T-cell (primary cell): ENCODE measurements at places on chromosomes 2 and 18. TPM values are rescaled to one million over a fixed set of nuclear protein-coding genes. Genes with fewer than 3 reads are reported as not detected.
A peak's percentile ranks its signal among the peaks of the same experiment; 100 is the strongest.

DNA sequence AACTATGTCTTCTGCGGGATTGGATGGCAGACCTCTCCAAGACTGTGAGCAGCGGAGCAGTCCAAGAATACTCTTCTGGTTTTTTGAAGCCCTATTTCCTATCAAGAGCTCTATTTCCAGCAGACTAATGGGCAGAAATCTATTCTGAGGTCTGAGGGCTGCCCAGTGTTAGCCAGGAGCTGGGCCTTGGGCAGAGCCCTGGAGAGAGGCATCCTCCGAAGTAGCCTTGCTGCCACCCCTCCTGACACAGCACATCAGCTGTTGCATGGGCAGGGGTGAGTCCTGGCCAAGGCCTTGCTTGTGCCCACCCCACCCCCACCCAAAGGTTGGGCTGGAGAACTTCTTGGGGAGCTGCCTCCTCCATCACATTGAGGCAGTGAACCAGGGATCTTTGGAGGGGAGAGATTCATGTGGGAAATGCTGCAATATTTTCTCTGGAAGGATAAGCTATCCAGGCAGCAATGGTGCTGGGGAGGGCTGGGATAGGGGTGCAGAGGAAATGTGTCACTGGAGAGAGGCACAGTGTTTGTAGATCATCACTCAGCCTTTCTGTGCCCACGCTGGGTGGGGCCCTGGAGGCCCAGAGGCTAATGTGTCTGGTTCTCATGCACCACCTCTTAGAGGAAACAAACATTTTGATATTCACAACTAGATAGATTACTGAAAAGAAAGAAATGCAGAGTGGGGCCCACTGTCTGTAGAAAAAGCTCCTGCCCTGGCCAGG is 104.7 kb downstream of the VSNL1 start:
- no peaks in the 10 kb centered on the region for H3K4me1 ChIP-seq
- H3K4me3 ChIP-seq: no peak overlapping the region
- no peak for DNase-seq
- H3K27ac ChIP-seq: no peak overlapping the region
- H3K36me3 ChIP-seq: no peaks in the 10 kb centered on the region
- no peaks in the 10 kb centered on the region for H3K27me3 ChIP-seq

GRCh38 chr18:51226068-51226467 is 28.6 kb upstream of the MEX3C start:
- no peak overlapping the region for H3K4me3 ChIP-seq
- H3K4me1 ChIP-seq: no peaks in the 10 kb centered on the region
- DNase-seq: no peak
- no peaks in the 10 kb centered on the region for H3K36me3 ChIP-seq
- no peaks in the 10 kb centered on the region for H3K27me3 ChIP-seq
- no peak overlapping the region for H3K27ac ChIP-seq

DNA sequence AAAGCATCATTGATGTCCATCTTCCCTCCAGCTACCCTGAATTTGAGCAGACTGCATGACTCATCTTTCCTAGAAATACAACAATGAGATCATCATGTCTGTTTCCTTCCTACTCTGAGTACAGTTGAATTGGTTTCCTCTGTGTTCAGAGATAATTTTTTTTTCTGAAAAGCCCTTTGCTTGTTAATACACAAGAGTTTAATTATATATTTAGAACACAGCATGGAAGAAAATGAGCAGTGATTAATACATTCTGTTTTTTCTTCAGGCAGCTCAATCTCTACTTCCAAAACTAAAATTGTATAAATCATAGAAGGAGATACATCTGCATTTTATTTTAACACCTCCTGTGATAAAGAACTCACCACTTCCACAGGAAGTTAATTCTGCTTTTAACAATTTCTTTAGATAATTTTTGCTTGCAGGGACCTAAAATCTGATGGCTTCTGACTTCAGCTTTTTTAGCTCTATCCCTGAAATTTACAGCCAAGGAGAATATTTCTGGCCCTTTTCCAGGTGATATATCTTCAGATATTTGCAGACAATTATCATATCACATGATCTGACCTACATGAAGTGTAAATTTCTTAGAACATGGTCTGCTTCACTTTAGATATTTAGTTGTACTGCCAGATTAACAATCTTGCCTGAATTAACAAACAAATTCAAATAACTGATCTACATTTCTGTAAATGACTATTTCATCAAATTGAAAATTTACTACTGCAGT is 249.0 kb downstream of the TRIB2 start:
- no peaks in the 10 kb centered on the region for H3K36me3 ChIP-seq
- no peak for DNase-seq
- peaks cover 4% of the 10 kb centered on the region for H3K4me1 ChIP-seq
- H3K27me3 ChIP-seq: no peaks in the 10 kb centered on the region
- peak overlapping the region; percentile 43 for H3K27ac ChIP-seq
- no peak overlapping the region for H3K4me3 ChIP-seq

GRCh38 chr2:230957756-230958391 is 32.8 kb upstream of the GPR55 start:
- H3K4me3 ChIP-seq: no peak overlapping the region
- no peaks in the 10 kb centered on the region for H3K4me1 ChIP-seq
- no peaks in the 10 kb centered on the region for H3K36me3 ChIP-seq
- no peak for DNase-seq
- H3K27me3 ChIP-seq: peaks cover 32% of the 10 kb centered on the region

DNA sequence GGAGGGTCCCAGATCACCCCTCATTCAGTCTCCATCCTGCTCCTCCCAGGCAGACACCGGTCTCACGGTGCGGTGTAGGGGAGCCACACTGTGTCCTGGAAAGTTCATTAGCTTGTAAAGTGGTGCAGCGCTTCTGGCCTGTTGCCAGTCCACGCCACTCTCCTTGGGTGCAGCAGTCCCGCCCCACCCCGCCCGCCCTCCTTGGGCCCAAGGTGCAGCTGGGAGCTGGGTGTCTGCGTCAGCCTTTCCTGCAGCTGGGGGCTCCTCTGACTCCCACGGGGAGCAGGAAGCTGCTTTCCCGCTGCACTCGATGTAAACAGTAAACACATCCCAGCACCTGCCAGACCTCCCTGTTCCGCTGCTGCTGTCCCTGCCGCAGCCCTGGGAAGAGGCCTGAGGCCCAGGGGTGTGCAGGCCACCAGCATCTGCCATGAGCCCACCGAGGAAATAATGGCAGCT is 53.8 kb upstream of the ASB18 start:
- H3K4me1 ChIP-seq: no peaks in the 10 kb centered on the region
- no peak overlapping the region for H3K4me3 ChIP-seq
- H3K27ac ChIP-seq: no peak overlapping the region
- no peak for DNase-seq

DNA sequence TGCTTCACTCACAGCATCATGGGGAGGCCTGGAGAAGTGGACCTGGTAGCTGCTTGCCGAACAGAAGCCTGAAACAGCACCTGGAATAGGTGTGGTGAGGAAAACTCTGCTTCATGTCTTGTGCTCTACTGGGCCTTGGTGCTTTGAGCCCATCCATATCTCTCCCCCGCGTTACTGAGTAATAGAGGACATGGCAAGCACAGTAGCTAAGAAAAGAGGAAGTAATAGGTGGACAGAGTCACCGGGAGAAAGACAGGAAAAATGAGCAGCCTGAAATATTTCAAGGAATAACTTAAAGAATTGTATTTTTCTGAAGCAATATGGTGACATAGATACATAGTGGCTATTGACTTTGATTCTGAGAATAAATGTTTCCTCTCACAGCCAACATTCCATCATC is 14.0 kb upstream of the HNMT start:
- H3K27me3 ChIP-seq: no peaks in the 10 kb centered on the region
- DNase-seq: no peak
- no peak overlapping the region for H3K4me3 ChIP-seq
- H3K36me3 ChIP-seq: no peaks in the 10 kb centered on the region
- H3K27ac ChIP-seq: no peak overlapping the region

DNA sequence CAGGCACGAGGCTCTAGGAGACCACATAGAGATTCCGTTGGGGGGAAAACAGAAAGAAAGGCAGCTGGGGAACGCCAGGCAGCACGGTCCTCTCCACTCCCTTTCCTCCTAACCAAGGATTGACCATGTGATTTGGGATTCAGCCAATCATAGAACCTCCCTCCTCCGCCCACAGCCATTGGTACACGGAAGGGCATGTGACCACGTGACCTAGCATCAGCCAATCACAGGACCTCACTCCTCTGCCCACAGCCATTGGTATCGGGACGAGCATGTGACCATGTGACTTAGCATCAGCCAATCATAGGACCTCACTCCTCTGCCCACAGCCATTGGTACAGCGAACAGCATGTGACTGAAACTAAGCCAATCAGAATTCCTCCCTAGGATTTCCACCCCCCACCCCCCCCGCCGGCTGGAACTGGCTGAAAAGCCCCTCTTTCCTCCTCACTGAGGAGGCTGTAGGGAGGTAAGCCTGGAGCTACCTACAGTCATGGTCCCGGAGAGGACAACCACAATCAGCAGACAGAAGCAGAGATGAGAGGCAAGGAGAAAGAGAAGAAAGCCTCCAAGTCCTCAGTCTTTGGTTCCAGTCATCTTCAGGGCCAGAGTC is 7.6 kb downstream of the SERPINE2 start:
- H3K27me3 ChIP-seq: no peaks in the 10 kb centered on the region
- H3K36me3 ChIP-seq: no peaks in the 10 kb centered on the region
- H3K4me1 ChIP-seq: peaks cover 21% of the 10 kb centered on the region

DNA sequence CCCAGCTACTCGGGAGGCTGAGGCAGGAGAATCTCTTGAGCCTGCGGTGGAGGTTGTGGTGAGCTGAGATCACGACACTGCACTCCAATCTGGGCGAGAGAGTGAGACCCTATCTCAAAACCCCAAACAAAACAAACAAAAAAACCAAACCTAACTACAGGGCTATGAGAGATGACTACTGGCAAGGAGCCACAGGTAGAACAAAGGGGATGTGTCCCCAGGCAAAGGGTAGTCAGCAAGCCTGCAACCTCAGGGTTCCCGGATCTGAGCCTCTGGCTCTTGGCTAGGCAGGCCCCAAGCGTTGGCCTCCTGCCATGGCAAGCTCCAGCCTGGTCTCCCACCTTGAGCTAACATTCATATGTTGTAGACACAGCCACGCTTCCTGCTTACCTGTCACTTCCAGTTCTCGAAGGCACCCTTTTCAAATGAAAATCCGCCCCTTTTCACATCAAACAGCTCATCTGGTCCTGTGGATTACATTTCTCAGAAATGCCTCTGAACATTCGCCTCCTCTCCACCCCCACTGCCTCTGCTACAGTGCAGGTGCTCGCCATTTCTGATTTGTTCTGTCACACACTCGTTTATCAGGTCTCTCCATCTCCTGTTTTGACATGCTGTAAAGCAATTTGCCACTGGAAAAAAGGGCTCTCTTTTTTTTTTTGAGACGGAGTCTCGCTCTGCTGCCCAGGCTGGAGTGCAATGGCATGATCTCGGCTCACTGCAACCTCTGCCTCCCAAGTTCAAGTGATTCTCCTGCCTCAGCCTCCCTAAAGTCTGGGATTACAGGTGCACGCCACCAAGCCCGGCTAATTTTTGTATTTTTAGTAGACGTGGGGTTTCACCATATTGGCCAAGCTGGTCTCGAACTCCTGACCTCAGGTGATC is 13.1 kb upstream of the ACTR3 start:
- peak overlapping the region; percentile 8 for H3K4me3 ChIP-seq
- peaks cover 2% of the 10 kb centered on the region for H3K36me3 ChIP-seq
- no peaks in the 10 kb centered on the region for H3K27me3 ChIP-seq
- H3K4me1 ChIP-seq: peaks cover 16% of the 10 kb centered on the region
- H3K27ac ChIP-seq: peak overlapping the region; percentile 64

Gene DUSP19
- 2.0 TPM for total RNA-seq

Gene CNGA3
- not detected for total RNA-seq
